ENCODE measurements at places on chromosomes 1 and 21. TPM values are rescaled to one million over a fixed set of nuclear protein-coding genes. Genes with fewer than 3 reads are reported as not detected.
A peak's percentile ranks its signal among the peaks of the same experiment; 100 is the strongest.

LRRC53 gene
- not detected for total RNA-seq

MSH4 gene
- total RNA-seq = 0.68 TPM

SYT2 gene
- total RNA-seq = 0.09 TPM

PTAFR gene
- total RNA-seq = 8.8 TPM

IGSF21 gene
- 5.2 TPM for total RNA-seq

CHAF1B gene
- 2.5 TPM for total RNA-seq

TRNAU1AP gene
- total RNA-seq = 19.8 TPM

GRCh38 chr21:43269440-43269839 is 100.6 kb downstream of the CRYAA start:
- no peak for DNase-seq

DNA sequence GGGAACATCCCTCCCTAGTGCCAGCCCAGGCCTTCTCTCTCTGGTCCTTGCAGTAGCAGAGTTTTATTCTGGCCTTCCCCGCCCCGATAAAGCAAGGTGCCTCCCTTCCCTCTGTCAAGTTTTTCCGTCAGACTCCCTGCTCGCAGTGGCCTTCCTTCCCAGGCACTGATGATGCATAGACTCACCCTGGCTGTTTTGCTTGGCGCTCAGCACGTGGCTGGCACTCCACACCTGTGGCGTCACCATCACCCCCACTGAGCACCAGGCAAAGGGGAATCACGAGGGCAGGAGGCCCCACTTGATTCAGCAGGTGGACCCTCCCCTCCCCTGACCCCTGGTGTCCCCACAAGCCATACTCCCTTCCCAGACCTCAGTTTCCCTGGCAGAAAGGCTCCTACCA is 7.4 kb downstream of the SLC26A9 start:
- no peak for DNase-seq

- no peak for DNase-seq
These were observed 78.4 kb upstream of the SLC45A1 start for GRCh38 chr1:8239306-8240023.

GRCh38 chr21:41678924-41679318 is 87.9 kb downstream of the RIPK4 start:
- DNase-seq = peak; percentile 93

DNA sequence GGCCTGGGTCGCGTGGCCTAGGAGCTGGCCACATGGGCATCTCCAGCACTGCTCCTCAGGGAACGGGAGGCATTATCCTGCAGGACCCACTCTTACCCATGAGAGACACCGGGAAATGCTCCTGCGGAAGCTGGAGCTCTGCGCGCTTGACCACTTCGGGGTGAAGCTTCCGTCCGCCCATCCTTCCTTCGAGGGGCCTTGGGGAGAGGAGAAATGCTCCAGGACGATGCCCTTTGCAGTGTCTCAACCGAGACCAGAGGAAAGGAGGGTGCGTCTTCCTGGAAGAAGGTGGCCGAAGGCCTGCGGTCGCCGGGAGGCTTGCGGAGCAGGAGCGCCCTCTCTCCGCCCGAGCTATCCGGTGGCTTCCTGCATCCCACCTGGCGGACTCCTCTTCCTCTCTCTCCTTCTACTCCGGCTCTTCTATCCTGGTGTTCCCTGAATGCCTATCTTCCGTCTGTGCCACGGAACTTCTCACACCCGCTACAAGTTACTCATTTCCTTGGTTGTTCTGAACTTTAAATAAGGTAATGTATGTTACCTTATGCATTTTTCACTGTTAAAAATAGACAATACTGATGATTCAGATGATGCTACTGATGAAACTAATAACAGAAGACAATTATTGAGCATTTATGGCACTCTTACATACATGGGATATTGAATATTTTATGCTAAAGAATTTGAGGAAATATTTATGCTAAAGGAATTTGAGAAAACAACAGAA is 91.4 kb downstream of the PRKAB2 start:
- DNase-seq = no peak

GRCh38 chr1:72412286-72412685 is 129.9 kb upstream of the NEGR1 start:
- DNase-seq = no peak

DNA sequence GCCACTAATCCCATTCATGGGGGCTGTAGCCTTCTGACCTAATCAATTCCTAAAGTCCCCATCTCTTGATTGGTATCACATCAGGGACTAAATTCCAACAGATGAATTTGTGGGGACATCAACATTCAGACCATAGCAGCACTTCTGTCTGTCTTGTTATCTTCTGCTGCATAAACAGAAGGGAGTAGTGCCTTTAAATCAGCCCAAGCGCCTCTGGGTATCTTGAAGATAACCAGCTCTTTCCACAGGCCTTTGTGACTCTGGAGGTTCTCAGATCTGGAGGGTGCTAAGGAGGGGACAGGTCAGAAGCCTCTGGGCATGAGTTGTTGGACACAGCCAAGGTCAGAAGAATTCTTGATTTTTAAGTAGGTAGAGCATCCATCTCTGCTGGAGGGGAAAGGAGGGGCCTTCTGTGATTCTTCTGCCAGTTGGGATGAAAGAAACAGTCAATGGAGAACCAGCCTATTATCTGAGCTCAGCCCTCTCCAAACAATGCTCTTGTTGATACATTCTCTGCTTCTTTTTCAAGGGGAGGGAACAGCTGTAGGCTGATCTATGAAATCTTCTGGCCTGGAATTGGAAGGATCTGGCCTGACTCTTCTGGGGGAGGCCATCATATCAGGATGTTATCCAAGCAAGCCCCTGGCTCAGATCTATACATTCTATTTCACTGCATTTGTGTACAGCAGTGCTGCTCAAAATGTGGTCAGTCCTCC is 31.3 kb upstream of the LRIG2 start:
- no peak for DNase-seq

GRCh38 chr21:16473988-16474387 is 744.2 kb downstream of the USP25 start:
- no peak for DNase-seq

DNA sequence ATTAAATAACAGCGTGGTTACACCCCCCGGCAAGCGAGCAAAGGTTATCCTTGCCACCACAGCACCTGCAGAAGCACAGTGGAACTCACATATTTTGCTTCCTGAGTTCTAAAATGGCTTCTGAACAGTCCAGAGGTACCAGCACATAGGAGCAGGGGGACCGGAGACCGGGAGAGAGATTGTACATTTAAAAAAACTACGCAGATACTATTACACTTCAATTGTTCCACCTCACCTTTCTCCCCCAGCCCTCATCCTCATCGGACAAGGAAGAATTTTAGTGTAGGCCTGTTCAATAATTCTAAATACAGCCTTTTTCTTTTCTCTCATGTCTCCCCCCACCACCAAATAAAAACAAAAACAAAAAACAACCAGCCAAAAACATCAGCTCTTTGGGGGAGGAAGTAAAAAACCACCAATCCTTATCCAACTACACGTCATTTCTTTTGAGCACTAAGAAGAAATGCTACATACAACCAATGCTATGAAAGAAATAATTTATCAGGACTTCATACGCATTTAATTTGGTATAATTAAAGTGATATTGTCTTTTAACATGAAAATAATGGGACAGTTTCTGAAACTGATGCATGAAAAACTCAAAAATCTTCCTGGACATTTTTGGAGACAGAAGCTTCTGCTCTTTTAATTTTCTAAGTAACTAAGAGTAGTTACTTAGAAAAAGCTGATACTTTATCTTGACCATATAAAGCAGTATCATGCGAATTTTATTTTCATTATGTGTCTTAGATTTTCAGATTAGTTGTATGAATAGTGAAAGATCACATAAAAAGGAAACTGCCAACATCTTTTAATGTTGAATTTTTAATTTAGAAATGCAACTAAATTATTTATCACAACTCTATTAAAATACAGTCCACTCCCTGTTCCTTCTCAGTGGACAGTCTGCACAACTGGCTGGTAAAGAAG is 9.1 kb downstream of the CDKN2C start:
- DNase-seq = no peak

- DNase-seq = peak; percentile 77
These were observed 5.1 kb upstream of the CSRP1 start for GRCh38 chr1:201511941-201512539.

GRCh38 chr1:232868793-232869491 is 63.7 kb downstream of the MAP10 start:
- DNase-seq = no peak

DNA sequence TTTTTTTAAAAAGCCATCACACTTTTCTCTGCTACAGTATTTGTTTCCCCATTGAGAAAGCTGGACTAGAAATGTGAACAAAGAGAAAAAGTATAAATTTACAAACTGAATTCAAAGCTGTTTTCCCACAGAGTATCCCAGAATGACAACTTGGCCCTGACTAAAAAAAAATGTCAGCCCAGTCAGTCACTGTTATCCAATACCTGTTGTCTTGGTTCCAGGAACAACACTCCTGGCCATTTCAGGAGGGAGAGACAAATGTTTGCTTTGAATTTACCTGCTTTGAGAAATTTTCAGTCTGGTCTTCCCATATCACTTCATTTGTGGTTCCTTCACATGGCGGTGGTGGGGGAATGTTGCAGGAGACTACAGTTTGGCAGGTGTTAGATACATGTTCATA is 46.2 kb downstream of the COLGALT2 start:
- no peak for DNase-seq

- no peak for DNase-seq
These were observed 73.2 kb upstream of the ABCG1 start for GRCh38 chr21:42145569-42146272.

GRCh38 chr1:208231881-208232661 is 12.1 kb downstream of the PLXNA2 start:
- DNase-seq = no peak

DNA sequence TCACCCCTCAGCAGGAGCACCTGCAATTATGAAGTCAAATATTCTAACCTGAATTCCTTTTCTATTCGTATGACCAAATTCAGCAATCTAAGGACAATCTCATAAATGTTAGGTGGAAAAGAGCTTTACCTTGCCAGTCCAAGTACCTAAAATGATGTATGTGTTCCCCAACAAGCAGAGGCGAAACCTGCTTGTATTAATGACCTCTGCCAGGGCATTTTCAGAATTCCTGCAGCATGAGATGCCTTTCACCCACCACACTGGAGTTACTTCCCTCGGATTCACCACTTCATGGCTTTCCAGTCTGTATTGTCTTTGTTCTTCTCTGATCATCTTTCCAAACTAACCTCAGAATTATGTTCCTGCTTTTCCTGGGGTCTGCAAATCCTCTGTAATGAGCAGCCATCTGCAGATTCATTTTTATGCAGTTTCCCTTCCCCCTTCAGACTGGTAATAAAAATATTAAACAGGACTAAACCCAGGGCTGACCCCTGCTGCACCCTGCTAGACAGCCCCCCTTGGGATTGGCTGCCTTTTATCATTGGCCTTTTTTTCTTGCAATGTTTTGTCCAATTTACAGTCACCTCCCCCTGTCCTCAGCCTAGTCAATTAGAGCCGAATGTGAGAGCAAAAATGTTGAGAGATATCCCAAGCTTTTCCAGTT is 26.6 kb upstream of the CASQ2 start:
- no peak for DNase-seq

DNA sequence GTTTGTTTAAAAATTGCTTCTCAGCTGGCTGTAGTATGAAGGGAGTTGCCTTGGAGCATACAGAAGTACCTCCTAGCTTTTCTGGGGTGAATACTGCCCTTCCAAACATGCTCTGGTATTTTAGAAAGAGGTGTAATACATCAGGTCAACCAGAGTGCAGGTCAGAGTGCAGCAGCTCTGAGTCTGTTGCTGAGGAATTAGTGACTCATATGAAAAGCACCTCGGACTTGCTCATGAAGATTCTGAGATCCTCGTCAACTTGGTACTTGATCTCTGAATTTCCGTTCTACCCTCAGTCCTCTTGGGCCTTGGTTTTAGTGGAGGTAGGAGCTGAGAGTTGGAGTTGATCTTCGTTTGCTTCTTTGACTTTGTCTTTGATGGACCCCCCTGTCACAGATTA is 67.3 kb downstream of the NOS1AP start:
- no peak for DNase-seq

GRCh38 chr21:27070861-27071670 is 104.2 kb upstream of the ADAMTS5 start:
- no peak for DNase-seq

- peak; percentile 84 for DNase-seq
These were observed 1.3 kb downstream of the GNG12 start for GRCh38 chr1:67831850-67832513.

GRCh38 chr1:94532077-94532476 is 9.5 kb downstream of the F3 start:
- DNase-seq = no peak

- no peak for DNase-seq
These were observed 10.2 kb downstream of the DMRTB1 start for GRCh38 chr1:53469373-53469772.

GRCh38 chr21:18164933-18165332 is 79.7 kb upstream of the CHODL start:
- DNase-seq = no peak

DNA sequence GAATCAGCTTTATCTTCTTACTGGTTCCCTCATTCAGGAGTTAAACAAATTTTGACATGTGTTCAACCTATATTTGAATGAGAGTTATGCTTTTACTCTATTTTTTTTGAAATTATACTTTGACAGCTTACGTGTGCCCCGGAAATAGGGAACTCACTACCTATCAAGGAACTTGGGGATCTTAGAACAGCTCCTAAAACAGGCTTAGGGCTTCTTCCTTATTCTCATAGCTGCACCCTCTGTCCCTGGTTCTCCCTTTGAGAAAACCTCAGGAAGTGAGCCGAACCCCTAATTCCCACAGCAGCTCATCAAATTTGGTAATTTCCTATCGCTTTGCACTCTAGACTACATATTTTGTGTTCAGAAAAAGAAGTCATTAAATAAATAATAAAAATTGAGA is 81.2 kb upstream of the RUNX3 start:
- no peak for DNase-seq

GRCh38 chr21:45309069-45309986 is 21.6 kb upstream of the POFUT2 start:
- DNase-seq = peak; percentile 91

DNA sequence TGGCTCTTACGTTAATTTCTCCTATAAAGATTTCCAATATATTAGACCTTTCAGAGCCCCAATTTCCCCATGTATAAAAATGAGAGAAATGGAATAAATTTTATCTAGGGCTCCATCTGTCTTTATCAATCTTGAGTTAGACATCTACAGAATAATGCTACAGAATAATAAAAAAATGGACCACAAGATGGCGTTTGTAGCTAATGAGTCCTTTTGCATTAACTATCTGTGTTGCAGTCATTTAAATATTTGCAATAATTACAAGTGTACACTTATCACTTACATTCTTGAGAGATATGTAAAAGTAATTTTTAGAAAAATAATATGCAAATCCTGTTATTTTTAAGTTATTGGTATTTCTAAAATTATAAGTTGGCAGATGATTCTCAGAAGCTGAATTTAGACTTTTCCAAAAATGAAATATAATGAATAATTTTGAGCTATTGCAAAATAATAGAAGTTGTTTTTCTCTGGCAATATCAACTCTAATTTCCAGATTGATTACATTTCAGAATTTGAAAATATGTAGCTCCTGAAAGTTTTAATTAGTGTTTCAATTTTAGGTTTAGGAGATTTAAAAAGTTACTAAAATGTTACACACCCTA is 87.7 kb downstream of the SNX7 start:
- no peak for DNase-seq
